ENCODE measurements at places on chromosomes 4 and X. TPM values are rescaled to one million over a fixed set of nuclear protein-coding genes. Genes with fewer than 3 reads are reported as not detected.

GRCh38 chr4:17238633-17239032 is 273.3 kb downstream of the QDPR start:
- DNase-seq: no peak
- no peak overlapping the region for H3K27ac ChIP-seq
- H3K36me3 ChIP-seq: no peaks in the 10 kb centered on the region
- no peaks in the 10 kb centered on the region for H3K4me1 ChIP-seq
- no peaks in the 10 kb centered on the region for H3K27me3 ChIP-seq

GRCh38 chr4:183728223-183729068 is 69.4 kb downstream of the TRAPPC11 start:
- H3K27me3 ChIP-seq: no peaks in the 10 kb centered on the region
- DNase-seq: no peak
- H3K4me1 ChIP-seq: no peaks in the 10 kb centered on the region
- no peak overlapping the region for H3K4me3 ChIP-seq
- no peak overlapping the region for H3K27ac ChIP-seq
- H3K36me3 ChIP-seq: no peaks in the 10 kb centered on the region

DNA sequence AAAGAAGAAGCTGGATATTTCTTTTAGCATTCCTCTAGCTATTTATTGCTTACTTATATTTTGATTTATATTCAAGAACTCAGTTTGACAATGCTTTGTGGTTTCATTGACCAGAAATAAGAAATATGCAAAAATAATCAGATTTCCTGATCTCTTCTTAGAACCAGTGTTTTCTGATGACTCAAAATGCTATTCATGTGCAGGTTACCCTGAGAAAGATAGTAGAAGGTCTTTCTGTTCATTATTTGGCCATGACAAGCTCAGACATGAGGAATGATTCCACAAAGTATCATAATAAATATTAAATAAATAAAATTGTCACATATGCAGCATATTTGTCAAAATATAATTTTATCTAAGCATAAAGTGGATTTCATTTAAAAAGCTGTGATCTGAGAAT is 24.1 kb downstream of the ADH7 start:
- peaks cover 60% of the 10 kb centered on the region for H3K4me1 ChIP-seq
- no peak overlapping the region for H3K27ac ChIP-seq
- DNase-seq: no peak
- H3K36me3 ChIP-seq: no peaks in the 10 kb centered on the region
- no peaks in the 10 kb centered on the region for H3K27me3 ChIP-seq

DNA sequence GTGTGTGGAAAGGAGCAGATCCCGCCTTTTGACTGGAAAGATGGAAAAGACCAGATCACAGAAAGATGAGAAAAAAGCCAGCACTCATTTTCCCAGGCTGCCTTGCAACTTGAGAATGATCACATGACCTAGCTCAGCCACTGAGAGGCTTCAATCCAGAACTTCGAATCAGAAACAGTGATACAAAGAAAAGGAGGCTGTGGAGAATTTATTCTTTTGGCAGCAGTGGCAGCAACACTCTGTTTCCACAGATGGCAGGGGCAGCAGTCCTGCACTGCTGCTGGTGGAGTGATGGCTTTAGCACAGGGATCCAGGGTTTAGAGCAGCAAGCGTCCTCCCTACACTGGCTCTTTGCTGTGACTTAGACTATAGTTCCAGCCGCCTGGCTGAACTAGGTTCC is 77.8 kb upstream of the SH3RF1 start:
- H3K4me3 ChIP-seq: no peak overlapping the region
- no peaks in the 10 kb centered on the region for H3K27me3 ChIP-seq
- DNase-seq: no peak
- no peaks in the 10 kb centered on the region for H3K4me1 ChIP-seq
- H3K27ac ChIP-seq: no peak overlapping the region

- H3K36me3 ChIP-seq: no peaks in the 10 kb centered on the region
- H3K4me1 ChIP-seq: no peaks in the 10 kb centered on the region
- no peak overlapping the region for H3K27ac ChIP-seq
- no peaks in the 10 kb centered on the region for H3K27me3 ChIP-seq
- no peak overlapping the region for H3K4me3 ChIP-seq
Observed at GRCh38 chr4:54446581-54446980, 211.2 kb upstream of the KIT start.

- H3K4me3 ChIP-seq: no peak overlapping the region
- H3K36me3 ChIP-seq: no peaks in the 10 kb centered on the region
- H3K4me1 ChIP-seq: no peaks in the 10 kb centered on the region
- no peaks in the 10 kb centered on the region for H3K27me3 ChIP-seq
- DNase-seq: no peak
Observed at GRCh38 chr4:171954650-171955049, 141.4 kb downstream of the GALNTL6 start.

The RAI2 gene
- 0.59 TPM for total RNA-seq

The DCLK2 gene
- total RNA-seq: 1.7 TPM

The RAB40AL gene
- 0.75 TPM for total RNA-seq

The DACH2 gene
- not detected for total RNA-seq

The PFKFB1 gene
- 19.2 TPM for total RNA-seq

The NDUFB11 gene
- 54.6 TPM for total RNA-seq

The OTUD6A gene
- not detected for total RNA-seq
